ENCODE measurements at places on chromosomes 1 and 21.
A peak's percentile ranks its signal among the peaks of the same experiment; 100 is the strongest.

GRCh38 chr1:164771619-164772361 is 212.8 kb downstream of the PBX1 start:
- peak; percentile 84 for DNase-seq

GRCh38 chr1:242452573-242452972 is 71.9 kb downstream of the PLD5 start:
- DNase-seq: no peak

GRCh38 chr1:220458936-220459335 is 69.0 kb upstream of the MARK1 start:
- peak; percentile 34 for DNase-seq

DNA sequence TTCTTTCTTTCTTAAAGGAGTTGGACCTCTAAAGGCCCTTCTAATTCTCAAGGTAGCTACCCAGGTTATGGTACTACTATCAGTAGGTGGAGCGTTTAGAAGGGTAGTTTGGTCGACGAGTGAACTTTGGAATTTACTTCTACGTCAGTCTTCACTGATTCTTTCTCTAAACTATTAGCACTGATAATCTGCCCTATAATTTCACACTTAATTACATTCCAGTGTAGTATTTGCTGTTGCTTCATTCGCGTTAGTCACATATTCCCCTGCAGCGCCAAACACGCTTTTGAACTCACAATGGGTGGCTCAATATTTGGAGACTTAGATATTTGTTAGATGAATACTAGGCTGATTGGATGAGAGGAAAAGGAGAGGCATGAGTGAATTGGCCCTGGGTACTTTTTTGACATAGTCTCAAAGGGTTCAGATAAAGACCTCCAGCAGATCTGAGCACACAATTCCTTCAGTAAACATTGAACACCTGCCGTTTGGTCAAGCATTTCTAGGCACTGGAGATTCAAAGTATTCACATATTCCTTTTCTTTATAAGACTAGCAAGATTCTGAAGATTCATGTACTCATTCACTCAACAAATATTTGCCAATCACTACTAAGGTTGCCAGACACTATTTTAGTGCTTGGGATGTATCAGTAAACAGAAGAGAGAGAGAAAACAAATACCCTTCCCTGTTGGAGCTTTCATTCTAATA is 929 bp upstream of the FOXJ3 start:
- DNase-seq: peak; percentile 74

DNA sequence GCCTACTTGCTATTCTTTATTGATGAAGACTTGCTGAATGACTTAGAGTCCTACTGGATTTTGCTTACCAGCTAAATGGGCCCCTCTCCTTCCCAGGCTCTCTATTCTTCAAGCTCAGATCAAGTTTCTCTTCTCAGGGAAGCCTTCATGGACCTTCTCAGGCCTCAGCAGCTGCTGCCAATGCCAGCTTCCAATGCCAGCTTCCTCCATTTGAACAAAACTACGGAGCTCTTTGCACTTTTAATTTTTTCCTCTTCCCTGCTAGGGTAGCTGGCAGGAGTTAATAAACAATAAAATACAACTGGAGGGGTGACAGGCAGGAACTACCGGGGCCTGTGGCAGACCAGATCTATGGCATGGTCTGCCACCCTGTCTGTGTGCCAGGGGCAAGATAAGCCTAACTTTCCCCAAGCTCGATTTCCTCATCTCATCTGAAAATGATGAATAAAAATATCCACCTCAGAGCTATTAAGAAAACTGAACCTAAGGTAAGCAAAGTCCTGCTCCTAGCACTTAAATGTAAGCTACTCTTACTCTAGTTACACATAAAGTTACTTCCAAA is 995 bp upstream of the IPO13 start:
- no peak for DNase-seq

GRCh38 chr1:15214527-15214926 is 32.5 kb upstream of the FHAD1 start:
- DNase-seq: peak; percentile 70

DNA sequence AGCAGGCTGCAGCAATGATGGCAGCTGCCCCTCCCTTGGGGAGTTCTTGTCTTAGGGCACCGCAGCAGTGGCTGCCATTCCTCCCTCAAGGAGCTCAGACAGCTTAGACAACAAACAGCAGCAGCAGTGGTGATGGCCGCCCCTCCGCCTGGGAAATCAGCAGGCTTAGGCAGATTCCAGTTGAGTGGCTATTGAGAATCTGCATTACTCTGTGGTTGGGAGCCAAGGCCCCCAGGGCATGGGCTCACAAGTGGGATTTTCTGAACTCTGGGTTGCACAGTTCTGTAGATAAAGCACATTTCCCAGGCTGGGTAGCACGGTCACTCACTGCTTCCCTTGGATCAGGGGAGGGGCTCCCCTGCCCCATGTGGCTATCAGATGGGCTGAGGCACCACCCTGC is 1280.7 kb upstream of the TMPRSS15 start:
- no peak for DNase-seq

GRCh38 chr1:103230061-103230460 is 121.7 kb upstream of the COL11A1 start:
- DNase-seq: no peak

- DNase-seq: no peak
Observed at GRCh38 chr1:75134647-75135572, 722 bp downstream of the LHX8 start.

DNA sequence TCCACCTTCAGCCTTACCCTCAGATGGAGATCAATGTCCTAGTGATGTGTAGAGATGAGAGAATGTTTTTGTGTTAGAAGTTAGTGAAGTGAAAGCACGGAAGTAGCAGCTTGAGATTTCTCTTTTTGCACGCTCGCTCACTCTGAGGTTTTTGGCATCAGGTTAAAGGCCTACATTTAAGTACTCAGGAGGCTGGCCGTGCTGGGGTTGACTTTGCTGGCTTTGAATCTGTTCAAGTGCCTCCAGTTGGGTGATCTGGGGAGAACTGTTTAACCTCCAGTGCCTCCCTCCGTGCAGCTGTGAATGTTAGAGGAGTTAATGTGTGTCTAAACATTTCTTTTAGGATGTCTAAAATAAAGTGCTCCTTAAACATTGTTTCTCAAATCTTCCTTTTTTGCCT is 13.9 kb downstream of the PHGDH start:
- DNase-seq: no peak

DNA sequence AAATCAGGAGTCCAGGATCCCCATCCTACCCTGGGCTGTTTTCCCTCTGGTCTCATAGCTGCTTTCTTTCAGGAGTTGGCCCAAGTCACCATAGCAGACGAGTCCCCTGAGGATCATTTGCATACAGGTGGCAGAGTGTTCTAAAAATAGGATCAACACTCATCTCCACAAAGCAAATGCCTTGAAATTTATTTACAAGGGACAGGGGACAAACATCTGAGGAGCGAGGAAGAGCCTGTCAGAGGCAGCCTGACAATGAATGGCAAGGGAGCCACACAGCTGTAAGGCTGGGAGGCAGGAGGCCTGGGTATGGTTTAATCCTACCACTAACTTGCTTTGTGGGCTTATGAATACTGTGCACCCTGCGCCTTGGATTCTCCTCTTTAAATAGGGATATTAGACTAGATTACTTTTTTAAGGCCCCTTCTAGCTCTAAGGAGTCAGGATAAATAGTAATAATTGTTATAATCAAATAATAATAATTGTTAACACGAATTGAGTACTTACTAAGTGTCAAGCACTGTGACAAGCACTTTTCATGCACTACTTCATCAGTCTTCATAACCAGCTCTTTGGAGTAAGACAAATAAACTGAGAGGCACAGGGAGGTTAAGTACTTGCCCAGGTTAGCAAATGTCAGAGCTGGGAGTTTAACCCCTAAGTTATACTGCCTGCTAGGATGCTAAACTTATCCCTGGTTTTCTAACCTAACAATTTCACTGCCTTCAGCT is 34.5 kb downstream of the RAB3B start:
- no peak for DNase-seq

GRCh38 chr1:159880430-159880829 is 18.0 kb upstream of the VSIG8 start:
- DNase-seq: peak; percentile 20

DNA sequence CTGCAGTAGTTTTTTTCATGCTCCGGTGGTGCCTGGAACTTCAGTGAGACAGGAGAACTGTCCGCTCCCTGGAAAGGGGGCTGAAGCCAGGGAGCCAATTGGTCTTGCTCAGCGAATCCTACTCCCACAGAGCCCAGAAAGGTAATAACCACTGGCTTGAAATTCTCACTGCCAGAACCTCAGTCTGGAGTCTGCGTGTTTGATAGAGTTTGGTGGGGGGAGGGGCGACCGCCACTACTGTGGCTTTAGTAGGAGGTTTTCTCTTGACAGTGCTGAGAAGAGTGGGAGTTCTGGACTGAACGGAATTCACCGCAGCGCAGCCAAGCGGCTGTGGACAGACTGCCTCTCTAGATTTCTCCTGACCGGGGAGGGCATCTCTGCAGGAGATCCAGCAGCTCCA is 8.0 kb upstream of the OR2M3 start:
- DNase-seq: no peak

- DNase-seq: no peak
Observed at GRCh38 chr1:117240547-117240946, 29.8 kb upstream of the VTCN1 start.

- DNase-seq: no peak
Observed at GRCh38 chr1:41730806-41731205, 187.9 kb downstream of the HIVEP3 start.

DNA sequence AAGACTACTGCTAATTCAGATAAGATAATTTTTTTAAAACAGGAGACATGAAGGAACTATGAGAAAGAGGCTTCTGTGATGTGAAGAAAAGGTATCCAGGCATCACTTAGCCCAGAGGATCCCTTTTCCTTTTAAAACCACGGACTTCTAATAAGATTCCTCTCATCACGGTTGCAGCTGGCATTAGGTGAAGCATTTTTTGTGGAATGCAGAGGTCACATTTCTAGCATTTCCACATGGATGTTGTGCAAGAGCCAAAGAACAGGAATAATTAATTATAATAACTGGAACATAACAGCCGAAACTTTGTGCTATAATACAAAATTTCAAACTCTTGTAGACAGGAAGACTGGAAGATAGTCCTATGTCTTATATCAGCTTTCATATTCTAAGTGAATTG is 27.6 kb downstream of the CYP2J2 start:
- no peak for DNase-seq

DNA sequence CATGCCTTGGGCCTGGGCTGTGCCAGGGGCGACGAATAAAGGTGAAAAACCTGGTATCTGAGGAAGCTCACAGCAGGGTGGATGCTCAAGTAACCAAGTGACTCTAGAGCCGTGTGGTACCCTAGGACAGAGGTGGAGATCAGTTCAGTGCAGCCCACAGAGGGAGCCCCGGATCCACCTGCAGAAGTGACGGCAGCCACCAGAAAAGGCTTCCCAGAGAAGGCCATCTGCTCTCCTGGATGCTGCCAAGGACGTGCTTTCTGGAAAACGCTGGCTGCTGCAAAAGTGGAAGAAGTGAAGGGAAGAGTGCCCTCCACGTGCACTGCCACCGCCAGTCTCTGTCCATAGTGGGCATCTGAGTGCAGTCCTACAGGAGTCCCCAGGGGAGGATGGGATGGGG is 27.7 kb downstream of the TMCO4 start:
- no peak for DNase-seq

DNA sequence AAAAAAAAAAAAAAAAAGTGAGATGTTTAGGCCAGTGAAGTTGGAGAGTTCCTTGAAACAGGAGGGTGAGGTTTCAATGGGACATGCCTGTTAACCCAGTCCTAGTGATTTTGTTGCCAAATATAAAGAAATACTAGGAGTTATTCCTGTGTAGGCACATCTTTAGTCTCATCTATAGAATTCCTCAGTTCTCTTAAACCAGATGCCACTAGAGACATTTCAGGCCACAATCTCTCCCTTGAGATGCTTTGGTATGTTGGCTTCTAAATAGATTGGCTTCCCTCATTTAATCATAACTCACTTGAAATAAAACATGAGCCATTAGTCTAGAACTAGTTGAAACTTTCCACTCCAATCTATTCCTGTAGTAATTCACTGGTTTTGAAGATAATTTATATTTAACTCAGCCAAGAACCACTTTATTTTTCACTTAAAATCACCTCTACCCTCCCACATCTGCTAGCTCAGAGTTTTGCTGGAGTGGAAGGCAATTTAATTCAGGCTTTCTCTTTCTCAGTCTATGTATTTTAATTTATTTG is 29.8 kb downstream of the GPR137B start:
- peak; percentile 15 for DNase-seq

DNA sequence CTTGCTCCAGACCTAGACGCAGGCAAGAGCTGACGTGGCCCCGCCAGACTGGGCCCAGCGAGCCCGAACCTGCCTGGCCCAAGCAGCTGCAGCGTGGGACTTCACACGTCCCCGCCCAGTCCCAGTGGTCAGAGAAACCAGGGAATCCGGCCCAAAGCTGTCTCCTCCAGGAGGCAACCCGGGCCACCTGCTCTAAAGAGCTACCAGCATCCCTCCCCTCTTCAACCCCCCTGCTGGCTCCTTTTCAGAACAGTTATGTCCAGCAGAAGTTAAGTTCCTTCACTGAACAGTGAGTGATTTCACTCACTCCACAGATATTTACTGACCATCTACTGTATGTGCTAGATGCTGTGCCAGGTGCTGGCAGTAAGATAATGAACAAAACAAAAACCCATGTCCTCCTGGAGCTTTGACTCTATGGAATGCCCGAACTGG is 2.1 kb upstream of the EFNA1 start:
- no peak for DNase-seq

DNA sequence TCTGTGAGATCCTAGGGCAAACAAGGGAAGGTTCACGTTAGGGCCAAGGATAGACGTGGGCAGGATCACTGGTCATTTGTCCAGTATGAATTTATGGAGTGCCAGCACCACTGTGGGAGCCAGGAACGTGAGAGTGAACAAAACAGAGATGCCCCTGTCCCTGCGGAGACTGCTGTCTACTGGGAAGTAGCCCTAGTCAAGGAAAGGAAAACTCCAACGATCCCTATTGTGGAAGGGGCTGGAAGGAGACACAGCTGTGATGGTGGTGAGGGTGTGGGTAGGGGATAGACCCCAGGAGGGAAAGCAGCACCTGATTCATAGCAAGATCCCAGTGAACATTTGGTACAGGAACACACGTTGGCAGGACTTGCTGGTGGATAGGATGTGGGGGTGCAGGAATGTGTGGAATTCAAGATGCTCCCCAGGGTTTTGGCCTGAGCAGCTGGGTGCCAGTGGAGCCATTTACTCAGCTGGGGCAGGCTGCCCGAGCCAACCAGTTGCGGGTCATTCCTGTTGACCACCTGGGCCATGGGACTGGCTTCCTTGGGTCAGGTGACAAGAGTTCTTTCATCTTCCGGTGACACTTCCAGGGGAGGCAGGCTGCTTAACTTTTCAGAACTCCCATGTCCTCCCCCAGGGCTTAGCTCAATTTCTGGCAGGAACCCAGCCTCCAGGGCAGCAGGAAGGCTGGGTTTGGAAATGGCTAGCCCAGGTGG is 1.2 kb upstream of the ATP13A2 start:
- peak; percentile 62 for DNase-seq

DNA sequence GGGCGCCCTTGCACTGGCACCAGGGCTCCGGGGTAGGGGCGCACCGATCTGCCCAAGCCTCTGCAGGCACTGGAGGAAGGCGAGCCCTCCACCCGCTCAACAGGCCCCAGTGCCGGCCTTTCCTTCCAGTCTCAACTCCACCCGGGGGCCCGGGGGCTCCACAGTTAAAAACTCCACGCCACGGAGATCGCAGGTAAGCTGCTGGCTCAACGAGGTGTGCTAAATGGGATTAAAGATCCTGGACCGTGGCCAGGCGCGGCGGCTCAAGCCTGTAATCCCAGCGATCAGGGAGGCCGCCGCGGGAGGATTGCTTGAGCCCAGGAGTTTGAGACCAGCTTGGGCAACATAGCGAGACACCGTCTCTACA is 536 bp downstream of the HSF2BP start:
- no peak for DNase-seq

All from EH (cell line).